Activated CD8-positive, alpha-beta memory T cell treated with anti-CD3 and anti-CD28 coated beads, Interleukin-2, amount 10 ng/mL, durations not matched to agents 7 days and 5 days (primary cell): ENCODE measurements at places on chromosomes 3 and 15.
A peak's percentile ranks its signal among the peaks of the same experiment; 100 is the strongest.

DNA sequence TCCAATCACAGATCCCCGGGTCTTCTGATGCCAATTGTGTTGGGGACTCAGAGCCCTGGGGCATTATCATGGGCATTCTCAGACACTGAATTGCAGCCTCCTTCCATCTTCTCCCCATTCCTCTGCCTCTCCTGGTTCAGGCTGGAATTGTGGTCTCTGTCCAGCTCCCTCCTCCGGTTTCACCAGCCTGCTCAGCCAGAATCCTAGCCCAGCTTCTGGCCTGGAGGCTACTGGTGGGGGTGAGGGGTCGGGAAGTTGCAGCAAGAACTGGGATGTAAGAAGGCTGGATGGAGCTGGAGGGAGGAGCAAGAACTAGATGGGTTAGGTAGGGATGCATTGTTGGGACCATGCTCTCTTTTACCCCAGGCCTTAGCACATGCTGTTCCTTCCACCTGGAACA is 53.5 kb downstream of the TLE3 start:
- peaks cover 7% of the 10 kb centered on the region for H3K27me3 ChIP-seq
- no peak for DNase-seq
- H3K27ac ChIP-seq = no peak overlapping the region
- no peaks in the 10 kb centered on the region for H3K4me1 ChIP-seq

- peak overlapping the region; percentile 53 for H3K4me3 ChIP-seq
- peak; percentile 84 for DNase-seq
- peaks cover 3% of the 10 kb centered on the region for H3K36me3 ChIP-seq
- H3K4me1 ChIP-seq = peaks cover 47% of the 10 kb centered on the region
- peaks cover 12% of the 10 kb centered on the region for H3K27me3 ChIP-seq
These were observed 84.8 kb upstream of the FOXB1 start for GRCh38 chr15:59918994-59919951.

- H3K36me3 ChIP-seq = no peaks in the 10 kb centered on the region
- peak; percentile 51 for DNase-seq
- H3K4me3 ChIP-seq = peak within 1 kb of the TSS; percentile 44
- peaks cover 29% of the 10 kb centered on the region for H3K27me3 ChIP-seq
These were observed at the start of gene CYP1A1 for GRCh38 chr15:74725225-74725774. CYP1A1 (minus strand) TSS chr15:74725528; CDS start chr15:74723097, 2,431 bp downstream.

DNA sequence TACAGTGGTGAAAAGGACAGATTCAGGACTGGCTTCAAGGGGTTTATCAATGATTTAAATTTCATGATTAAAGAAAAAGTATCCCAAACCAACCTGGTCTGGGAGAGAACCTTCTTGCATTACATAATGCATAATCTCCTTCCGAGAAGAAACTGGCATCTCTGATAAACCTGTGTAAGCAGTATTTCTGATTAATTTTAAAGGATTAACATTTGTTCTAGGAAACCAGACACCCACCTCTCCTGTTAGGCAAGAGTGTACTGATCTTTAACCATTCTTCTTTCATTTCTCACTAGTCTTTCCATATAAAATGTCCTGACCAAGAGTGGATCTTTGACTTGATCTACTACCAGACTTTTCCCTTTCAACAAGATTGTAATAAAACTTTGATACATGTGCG is 22.8 kb upstream of the PPP4R2 start:
- peaks cover 40% of the 10 kb centered on the region for H3K4me1 ChIP-seq
- no peak overlapping the region for H3K4me3 ChIP-seq
- no peak overlapping the region for H3K27ac ChIP-seq
- peaks cover 4% of the 10 kb centered on the region for H3K36me3 ChIP-seq
- no peak for DNase-seq

DNA sequence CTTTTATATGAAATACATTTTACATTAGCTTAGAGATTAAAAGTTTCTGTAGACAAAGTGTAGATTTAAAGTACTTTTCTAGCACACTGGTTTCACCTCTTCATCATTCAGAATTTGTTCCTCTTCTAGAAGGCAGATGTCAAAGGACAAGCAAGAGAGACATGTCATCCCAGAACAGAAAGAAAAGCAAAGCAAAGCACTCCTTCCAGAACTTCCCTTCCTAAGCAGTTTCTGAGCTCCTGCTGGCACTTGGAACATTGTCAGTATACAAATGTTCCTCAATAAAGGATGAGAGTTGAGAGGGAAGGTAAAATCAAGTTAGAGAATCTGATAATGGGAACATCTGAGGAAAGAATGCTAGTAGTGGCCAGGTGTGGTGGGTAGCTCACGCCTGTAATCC is 26.2 kb downstream of the TMOD3 start:
- H3K27ac ChIP-seq = no peak overlapping the region
- no peak for DNase-seq
- peaks cover 12% of the 10 kb centered on the region for H3K36me3 ChIP-seq
- peaks cover 21% of the 10 kb centered on the region for H3K4me1 ChIP-seq

- no peak overlapping the region for H3K4me3 ChIP-seq
- H3K27me3 ChIP-seq = no peaks in the 10 kb centered on the region
- no peak for DNase-seq
- H3K4me1 ChIP-seq = no peaks in the 10 kb centered on the region
- H3K36me3 ChIP-seq = no peaks in the 10 kb centered on the region
- H3K27ac ChIP-seq = no peak overlapping the region
These were observed 12.4 kb upstream of the CHRM5 start for GRCh38 chr15:33955945-33956344.

DNA sequence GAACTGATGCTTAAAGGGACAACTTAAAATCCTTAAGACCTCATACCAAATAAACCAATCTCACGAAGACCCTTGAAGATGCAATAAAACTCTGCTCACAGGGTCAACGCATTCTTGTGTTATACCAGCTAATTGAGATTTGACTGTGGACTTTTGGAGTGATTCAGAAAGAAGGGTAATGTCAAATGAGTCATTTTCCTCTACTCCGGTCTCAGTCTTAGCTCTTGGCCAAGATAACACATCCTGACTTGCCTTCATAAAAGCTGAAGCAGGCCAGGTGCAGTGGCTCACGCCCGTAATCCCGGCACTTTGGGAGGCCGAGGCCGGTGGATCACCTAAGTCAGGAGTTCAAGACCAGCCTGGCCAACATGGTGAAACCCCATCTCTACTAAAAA is 3.8 kb downstream of the PKM start:
- H3K4me3 ChIP-seq = peak overlapping the region; percentile 99
- H3K27me3 ChIP-seq = no peaks in the 10 kb centered on the region
- peaks cover 59% of the 10 kb centered on the region for H3K4me1 ChIP-seq
- H3K27ac ChIP-seq = peak overlapping the region; percentile 92
- DNase-seq = peak; percentile 72

DNA sequence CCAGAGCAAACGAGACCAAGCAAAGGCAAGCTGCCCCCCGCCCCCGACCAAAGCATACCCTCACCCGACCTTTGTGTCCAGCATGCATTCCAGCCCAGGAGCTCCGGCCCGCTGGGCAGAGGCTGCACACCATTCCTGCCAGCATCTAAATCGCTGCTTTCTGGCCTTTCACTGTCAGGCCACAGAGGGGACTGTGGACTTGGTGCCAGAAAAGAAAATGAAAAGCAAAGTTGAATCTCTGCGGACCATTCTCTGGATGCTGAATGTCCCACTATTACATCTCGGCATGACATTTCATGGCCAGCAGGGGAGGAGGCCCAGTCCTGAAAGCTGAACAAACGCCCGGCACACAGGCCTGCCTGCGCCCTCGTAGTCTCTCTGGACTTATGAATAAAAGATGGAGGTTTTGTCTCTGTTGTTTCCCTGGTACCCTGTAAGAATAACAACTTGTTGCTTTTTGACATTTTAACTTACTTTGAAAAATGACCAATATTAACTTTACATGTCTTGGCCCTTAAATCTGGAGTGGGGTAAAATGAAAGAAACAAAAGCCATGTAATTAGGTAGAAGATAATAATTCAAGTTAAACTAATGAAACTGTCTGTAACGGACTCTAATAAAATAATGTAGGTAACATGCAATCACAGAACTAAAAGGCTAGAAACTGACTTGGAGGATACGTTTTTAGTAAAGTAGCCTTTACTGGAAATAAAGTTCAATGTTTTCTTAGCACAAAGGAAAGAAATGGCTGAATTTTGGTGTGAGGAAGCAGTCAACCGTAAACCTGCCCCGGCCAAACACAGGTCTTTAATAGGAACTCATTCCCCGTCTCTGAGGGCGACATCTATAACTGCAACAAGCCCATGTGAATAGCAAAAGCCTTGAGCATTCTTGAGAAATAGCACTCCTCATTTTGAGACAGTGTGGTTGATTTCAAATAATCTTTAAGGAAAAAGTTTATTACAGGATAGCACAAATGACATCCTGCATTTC is 12.7 kb downstream of the IL17RD start:
- DNase-seq = no peak
- H3K4me1 ChIP-seq = no peaks in the 10 kb centered on the region
- no peak overlapping the region for H3K27ac ChIP-seq

GRCh38 chr3:35616346-35616745 is 23.0 kb upstream of the ARPP21 start:
- H3K27ac ChIP-seq = no peak overlapping the region
- H3K4me3 ChIP-seq = no peak overlapping the region

GRCh38 chr15:98548139-98548971 is 100.0 kb upstream of the IGF1R start:
- H3K4me1 ChIP-seq = peaks cover 5% of the 10 kb centered on the region
- DNase-seq = no peak
- peak overlapping the region; percentile 54 for H3K4me3 ChIP-seq

DNA sequence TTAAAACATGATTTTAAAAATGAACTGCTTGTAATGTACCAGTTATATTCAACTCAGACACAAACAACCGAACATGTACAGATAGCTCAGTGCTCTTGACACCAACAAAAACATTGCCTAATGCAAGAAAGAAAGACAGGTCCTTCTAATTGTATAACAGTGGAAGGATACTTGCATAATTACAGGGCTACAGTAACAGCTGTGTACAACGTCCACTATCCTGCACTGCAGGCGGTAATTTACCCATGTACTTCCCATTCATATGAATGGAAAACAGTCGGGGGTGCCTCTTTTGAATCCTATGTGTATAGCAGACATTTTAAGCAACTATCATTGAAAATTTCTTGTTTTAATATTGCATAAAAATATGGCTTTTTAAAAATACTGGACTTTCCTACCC is 41.1 kb upstream of the PLSCR5 start:
- H3K4me3 ChIP-seq = no peak overlapping the region
- no peaks in the 10 kb centered on the region for H3K36me3 ChIP-seq
- H3K27ac ChIP-seq = no peak overlapping the region
- DNase-seq = no peak

DNA sequence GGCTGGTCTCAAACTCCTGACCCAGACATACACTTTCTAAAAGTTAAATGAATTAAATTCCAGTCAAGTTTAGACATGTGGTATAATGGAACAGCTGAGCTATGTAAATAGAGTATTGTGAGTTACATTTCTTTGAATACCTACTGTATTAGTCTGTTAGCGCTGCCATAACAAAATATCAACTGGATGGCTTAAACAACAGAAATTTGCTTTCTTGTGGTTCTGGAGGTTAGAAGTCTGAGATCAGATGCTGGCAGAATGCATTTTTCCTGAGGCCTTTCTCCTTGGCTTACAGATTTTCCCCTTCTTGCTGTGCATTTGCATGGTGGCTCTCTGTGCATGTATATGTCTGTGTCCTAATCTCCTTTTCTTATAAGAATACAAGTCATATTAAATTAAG is 101.5 kb upstream of the TGFBR2 start:
- DNase-seq = no peak
- H3K27ac ChIP-seq = no peak overlapping the region
- H3K27me3 ChIP-seq = no peaks in the 10 kb centered on the region
- H3K4me1 ChIP-seq = peaks cover 32% of the 10 kb centered on the region
- no peak overlapping the region for H3K4me3 ChIP-seq

DNA sequence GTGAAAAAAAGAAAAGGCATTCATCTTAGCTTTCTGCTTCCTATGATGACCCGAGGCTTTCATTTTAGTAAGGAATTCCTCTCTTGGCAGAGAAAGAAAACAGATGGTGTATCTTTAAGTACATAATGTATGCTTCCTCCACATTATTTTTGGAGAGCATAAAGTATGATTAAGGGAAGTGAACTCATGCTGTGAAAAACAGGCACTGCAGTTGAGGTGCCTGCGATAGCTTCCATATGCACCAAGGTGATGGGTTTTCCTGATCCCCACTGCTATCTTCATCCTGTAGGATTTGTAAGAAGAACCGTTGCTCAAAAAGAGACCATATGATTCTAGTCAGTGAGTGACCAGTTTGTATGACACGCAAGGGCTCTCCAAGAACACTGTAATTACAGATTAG is 411.5 kb upstream of the MCTP2 start:
- no peaks in the 10 kb centered on the region for H3K36me3 ChIP-seq
- no peak overlapping the region for H3K4me3 ChIP-seq
- no peak overlapping the region for H3K27ac ChIP-seq
- DNase-seq = no peak
- no peaks in the 10 kb centered on the region for H3K27me3 ChIP-seq

DNA sequence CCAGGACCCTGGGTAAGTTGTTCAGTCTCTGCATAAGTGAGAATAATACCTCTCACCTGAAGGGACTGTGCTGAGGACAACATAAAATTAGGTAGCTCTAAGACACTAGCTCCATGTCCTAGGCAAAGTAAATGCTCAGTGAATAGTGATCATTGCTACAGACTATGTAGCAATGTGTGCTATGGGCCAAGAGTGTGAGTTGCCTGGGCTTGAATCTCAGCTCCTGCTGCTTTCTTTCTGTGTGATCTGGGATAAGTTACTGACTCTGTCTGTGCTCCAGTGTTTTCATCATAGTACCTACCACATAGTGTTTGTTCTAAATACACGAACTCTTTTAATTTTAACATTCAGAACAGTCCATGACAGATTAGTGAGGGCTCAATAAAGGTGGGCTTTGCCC is 81.1 kb upstream of the MFGE8 start:
- DNase-seq = no peak
- no peaks in the 10 kb centered on the region for H3K36me3 ChIP-seq
- peaks cover 29% of the 10 kb centered on the region for H3K27me3 ChIP-seq

DNA sequence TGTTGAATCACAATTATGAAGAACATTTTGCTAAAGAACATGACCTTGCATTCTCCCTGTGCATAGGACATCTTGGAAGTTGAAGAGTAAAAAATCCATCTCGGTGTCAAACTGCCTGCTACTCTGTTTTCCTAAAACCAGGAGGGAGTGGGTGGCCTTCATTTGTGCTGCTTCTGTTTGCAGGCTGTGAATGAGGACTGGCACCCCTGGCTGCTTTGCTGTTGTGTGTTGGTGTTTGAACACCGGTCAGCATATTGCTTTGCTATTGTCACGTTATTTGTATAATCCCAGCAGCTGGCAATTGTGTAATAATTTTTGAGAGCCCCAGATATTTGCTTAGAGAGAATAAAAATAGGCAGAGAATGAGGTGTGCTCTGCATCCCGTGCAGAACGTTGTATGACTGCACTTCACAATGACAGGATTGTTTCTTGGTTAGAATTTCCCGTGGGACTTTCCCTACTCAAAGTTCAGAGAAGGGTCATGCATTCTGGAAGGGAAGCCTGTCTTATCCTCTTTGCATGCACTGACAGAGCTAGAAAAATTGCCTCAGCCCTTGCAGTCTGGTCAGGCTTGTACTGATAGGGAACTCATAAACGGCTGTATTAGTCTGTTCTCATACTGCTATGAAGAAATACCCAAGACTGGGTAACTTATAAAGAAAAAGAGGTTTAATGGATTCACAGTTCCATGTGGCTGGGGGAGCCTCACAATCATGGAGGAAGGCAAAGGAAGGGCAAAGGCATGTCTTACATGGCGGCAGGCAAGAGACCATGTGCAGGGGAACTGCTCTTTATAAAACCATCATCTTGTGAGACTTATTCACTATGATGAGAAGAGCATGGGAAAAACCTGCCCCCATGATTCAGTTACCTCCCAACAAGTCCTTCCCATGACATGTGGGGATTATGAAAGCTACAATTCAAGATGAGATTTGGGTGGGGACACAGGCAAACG is 16.3 kb downstream of the SV2B start:
- DNase-seq = no peak
- H3K27ac ChIP-seq = no peak overlapping the region
- no peaks in the 10 kb centered on the region for H3K4me1 ChIP-seq
- H3K27me3 ChIP-seq = peaks cover 49% of the 10 kb centered on the region
